Skeletal muscle cell (primary cell): ENCODE measurements at places on chromosomes 5 and 9.

DNA sequence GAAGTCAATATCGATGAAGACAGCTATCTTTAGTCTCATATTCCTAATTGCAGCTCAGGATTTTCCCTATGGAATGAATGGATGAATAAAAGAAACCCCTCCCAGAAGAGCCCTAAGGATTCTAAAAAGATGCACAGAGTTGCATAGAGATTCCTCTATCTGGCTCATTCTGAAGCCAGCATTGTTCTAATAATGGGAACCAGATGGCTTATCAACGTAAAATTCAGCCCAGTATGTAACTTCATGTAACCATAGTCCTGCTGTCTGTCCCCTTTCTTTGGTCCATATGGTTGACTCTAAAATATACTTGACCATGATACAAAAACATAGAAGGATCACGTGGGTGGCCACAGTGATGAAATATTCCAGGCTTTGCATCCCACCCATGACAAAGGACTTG, 508.6 kb downstream of the RASEF start:
- no peak for DNase-seq

GRCh38 chr5:7251132-7251531, 144.8 kb upstream of the ADCY2 start:
- no peak for DNase-seq

- no peak for DNase-seq
Measured at GRCh38 chr5:79008362-79008761, 23.3 kb upstream of the ARSB start.

- DNase-seq = peak; percentile 25
Measured at GRCh38 chr9:107650321-107650720, 160.8 kb upstream of the KLF4 start.

DNA sequence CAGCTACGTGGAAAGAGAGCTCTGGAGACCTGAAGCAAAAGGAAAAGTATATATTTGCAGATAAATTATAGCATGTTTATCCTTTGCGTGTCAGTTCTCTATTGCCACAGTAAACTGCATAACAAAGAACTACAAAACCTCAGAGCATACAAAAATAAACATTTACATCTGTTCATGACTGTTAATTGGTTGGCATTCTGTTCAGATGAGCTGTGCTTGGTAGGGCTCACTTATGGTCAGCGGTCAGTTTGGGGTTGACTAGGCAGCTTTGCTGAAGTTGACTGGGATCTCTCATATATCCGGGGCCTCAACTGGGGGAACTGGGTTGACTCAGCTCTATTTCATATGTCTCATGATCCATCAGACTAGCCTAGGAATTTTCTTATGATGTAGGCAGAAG, 257.7 kb downstream of the TLE1 start:
- peak; percentile 79 for DNase-seq

- DNase-seq = no peak
Measured at GRCh38 chr9:132991351-132992300, 13.1 kb downstream of the GFI1B start.

- no peak for DNase-seq
Measured at GRCh38 chr9:77843076-77843870, 188.3 kb downstream of the GNAQ start.

DNA sequence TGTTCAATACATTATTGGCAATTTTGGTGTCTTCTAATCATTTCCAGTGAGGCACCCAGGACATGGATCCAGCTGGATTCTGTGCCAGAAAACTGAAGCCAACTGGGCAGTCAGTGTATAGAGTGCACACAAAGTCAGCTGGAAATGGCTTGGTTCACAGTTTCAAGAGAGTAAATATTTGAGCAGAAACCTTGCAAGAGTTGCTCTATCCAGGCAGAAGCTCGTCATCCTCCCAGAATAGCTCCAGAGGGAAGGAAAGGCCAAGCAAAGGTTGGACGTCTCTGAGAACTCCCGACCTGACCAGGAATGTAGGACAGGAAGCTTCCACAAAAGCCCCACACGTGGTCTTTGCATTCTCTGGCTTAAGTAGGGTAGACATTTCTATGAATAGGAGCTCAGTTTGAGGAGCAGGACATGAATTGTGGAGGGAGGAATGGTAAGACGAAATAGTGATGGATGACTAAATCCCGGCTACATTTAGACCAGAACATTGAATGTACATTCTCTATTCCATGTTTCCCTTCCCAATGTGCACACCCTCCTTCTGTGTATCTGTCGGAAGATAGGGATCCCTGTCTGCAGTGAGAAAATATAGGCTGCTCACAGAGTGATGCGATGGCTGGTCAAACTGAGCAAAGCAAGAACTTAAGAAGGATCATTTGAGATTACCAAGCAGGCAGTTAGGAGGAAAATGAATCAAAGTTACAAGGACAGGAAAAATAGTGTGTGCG, 72.7 kb upstream of the FCN2 start:
- DNase-seq = peak; percentile 36

DNA sequence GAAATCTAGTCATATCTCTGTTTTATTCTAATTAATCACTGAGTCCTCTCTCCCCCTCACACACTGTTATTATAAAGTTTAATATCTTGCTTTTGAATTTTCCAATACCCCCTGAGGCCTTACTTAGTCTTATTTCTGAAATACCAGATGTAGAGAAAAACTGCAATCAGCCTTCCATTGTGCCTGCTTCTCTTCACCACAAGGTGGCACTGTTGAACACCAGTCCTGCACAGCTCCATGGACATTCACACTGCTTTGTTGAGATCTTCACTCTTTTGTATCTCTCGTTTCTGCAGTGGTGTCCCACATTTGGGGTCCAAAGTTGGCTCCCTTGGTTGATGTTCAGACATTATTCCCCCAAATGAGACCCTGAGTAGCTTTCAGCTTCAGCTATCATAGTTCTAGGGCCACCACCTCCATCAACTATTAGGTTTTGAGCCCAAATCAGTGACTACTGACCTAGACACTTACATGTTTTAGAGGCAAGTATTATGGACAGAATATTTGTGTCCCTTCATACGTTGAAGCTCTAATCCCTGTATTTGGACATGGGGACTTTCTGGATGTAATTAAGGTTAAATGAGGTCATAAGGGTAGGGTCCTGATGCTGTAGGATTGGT, 24.3 kb downstream of the BOD1 start:
- no peak for DNase-seq

- peak; percentile 52 for DNase-seq
Measured at GRCh38 chr9:137551264-137552021, at the start of gene MRPL41. MRPL41 (plus strand) TSS chr9:137551879; CDS start chr9:137552082, 203 bp downstream.

DNA sequence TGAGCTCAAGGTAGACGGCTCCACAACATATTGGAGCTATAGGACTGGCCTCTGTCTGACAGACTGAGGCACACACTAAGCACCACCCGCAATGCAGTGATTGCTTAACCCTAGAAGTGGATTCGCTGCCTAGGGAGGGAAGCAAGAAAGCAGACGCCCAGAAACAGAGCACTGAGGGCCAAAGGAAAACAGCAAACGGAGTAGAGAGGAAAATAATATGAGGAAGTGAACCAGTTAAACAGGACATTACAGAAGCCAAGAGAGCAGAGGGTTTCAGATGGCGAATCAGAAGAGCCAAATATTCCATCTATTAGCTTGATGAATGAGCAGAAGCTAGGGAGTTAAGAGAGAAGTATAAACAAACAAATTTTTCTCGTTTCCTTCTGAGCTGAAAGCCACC, 139.2 kb upstream of the LHFPL2 start:
- DNase-seq = no peak

DNA sequence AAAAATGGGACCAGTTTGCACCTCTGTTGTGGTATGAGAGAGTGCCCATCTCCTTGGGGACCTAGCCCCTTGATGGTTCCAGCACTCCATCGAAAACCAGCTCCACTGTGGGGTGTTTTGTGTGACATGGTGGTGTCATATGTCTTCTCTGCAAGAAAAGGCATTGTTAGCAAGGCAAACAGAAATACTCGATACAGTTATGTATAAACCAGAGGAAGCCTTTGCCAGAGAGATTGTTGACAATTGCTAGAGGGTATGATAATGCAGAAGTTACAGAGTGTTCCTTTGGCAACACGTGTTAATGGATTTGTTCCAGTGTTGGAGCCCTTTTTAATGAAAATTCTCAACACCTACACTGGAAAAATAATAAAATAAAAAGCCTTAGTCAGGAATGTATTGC, 270.4 kb upstream of the DMRT1 start:
- DNase-seq = no peak

DNA sequence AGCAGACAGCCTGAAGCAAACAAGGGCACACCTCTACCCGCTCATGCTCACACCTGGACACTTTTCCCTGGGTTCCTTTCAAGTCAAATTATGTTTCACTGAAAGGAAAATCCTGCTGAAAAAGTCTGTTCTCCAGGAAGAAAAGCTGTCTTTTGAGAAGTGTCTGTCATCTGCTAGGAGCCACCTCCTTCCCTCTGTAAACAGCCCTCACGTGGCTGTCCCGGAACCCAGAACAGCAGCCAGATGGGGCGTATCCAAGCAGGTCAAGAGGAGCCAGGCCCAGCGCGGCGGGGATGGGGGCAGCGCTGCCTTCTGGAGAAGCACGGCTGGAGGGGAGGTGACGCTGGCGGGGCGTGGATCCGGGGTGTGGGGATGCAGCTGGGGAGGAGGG, at the start of gene PNPLA7:
PNPLA7 (minus strand) TSS at position 172 of the 391 bp plus-strand sequence. CDS start 205 bp downstream, outside the sequence.
- DNase-seq = no peak

DNA sequence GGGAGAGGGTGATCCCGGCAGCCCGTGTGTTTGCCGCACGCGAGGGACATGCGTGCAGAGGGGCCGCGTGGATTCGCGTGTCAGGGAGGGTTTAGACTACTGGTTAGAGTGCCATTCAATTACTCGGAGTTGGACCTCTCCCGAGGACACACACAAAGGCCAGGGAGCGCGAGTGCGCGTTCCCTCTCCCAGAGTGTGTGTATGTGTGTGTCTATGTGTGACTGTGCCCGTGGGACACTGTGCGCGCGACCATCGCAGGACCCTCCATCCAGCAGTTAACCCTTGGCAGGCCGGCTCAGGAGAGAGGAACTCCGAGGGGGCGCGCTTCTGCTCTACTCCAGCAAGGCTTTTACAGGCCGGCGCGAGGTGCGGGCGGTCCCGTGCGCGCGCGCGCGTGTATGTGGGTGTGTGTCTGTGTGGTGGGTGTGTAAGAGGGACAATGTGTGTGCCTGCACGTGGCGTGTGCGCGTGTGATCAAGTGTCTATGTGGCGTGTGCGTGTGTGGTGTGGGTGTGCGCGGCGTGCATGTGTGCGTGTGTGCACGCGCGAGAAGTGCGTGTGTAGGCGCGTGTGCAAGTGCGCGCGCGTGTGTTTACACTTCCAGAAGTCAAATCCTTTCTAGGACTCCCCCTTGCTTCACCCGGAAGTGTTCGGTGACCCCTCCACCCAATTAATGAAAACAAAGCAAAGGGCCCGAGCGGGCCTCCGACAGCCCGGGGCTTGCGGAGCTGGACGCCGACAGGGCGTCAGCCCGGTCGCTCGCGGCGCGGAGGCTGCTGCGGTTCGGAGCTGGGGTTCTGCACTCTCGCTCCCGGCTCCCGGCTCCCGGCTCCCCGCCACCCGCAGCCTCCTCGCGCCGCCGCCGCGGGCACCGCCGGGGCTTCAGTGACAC, 75.3 kb upstream of the TBCA start:
- DNase-seq = no peak

GRCh38 chr5:71719063-71719964, at the start of gene CARTPT:
CARTPT (plus strand) TSS chr5:71719275; CDS start chr5:71719294, 19 bp downstream.
- no peak for DNase-seq

GRCh38 chr5:61275841-61276240, 56.2 kb upstream of the ZSWIM6 start:
- peak; percentile 73 for DNase-seq

DNA sequence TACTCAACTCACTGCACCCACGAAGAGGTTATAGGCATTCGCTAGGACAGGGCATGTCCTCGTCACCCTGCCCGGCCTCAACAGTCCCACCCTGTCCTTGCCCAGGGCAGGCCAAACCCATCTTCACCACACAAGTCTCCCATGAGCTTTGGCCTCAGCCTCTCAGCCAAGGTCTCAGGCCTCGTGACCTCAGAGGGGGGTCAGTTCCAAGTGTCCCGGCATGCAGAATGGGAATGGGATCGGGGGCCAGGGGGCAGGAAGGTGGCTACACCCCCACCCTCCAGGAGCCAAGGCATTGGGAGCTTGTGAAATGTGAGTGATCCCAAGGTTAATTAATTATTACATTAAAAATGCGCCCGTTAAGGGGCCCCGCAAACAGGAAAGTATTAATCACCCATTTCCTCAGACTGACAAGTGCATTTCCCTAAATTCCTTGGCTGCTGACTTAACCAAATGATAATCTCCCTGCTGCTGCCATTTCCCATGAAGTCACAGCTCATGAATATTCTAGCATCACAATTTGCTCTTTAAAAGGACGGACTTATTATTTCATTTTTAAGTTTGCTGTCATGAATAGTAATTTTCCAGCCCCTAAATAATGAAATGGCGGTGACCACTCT, 8.0 kb upstream of the UBAC1 start:
- no peak for DNase-seq

- no peak for DNase-seq
Measured at GRCh38 chr9:121559183-121559582, 59.5 kb upstream of the GGTA1 start.

- peak; percentile 43 for DNase-seq
Measured at GRCh38 chr9:107018861-107019545, 156.0 kb downstream of the ZNF462 start.

GRCh38 chr9:101902051-101902450, 163.6 kb upstream of the GRIN3A start:
- no peak for DNase-seq

DNA sequence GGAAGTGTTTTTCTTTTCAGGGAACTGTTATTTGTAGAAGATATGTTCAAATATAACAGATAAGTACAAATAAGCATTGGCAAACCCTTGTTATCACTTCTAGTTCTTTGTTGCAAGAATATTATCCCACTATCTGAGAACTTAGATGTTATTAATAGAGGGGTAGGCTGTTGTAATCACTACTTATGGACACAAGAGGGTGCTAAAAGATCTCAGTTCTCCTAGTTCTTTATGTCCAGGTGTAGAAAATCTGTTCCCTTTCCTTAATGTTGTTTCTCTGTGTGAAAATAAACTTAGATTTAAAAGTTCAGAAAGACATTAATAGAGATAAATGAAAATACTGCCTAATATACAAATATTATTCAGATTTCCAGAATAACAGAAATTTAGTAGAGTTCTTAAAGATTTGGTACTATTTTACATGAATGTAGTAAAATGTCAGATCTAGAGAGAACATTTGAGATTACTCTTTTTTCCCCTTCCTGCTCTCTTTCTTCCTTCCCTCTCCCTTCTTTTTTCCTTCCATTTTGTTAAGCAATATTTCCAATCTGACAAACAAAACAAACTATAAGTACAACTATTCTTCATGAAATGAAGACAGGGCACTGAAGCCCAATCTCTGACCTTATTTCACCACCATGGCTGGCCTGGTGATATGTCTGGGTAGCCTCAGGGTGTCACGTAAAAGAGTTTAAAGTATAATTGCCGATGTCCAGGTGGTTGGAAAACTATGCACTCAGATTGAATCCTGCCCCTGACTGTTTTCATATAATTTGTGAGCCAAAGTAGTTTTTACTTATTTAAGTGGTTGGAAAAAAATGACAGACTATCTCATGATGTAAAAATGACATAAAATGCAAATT, 43.6 kb upstream of the C5orf46 start:
- peak; percentile 5 for DNase-seq

GRCh38 chr9:77763566-77763965, 115.4 kb upstream of the GNA14 start:
- DNase-seq = no peak
